ENCODE measurements at places on chromosomes 12 and 14.
A peak's percentile ranks its signal among the peaks of the same experiment; 100 is the strongest.

DNA sequence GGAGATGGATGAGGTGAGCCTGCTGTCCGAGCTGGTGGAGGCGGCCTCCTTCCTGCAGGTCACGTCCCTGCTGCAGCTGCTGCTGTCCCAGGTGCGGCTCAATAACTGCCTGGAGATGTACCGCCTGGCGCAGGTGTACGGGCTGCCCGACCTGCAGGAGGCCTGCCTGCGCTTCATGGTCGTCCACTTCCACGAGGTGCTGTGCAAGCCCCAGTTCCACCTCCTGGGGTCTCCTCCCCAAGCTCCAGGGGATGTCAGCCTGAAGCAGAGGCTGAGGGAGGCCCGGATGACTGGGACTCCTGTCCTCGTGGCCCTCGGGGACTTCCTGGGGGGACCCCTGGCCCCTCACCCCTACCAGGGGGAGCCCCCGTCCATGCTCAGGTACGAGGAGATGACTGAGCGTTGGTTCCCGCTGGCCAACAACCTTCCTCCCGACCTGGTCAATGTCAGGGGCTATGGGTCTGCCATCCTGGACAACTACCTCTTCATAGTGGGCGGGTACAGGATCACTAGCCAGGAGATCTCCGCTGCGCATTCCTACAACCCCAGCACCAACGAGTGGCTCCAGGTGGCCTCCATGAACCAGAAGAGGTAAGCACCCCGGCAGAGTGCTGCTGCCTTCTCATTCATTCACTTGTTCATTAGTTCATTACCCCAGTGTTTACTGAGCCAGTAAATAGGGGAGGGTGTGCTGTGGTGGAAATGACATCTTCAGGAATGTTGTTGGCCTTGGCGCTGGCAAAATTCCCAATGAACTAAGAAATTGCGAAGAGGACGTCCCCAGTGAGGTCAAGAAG, 774 bp upstream of the MANSC4 start:
- peak; percentile 57 for DNase-seq

DNA sequence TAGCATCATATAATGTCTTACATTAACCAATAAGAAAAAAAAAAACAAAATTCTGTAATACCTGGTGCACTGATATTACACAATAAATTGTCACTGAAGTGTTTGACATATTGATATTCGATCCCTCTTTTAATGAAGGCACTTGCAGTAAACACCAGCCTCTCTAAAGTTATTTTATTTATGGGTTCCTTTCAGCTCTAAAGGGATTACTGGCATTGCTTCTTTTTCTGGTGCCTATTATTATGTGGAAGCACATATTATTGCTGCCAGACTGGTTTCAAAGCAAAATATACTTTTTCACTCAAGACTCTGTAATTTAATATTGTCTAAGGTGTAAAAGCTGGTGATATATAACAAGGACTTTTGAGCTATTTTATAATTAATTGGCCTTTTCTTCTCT, 1090.5 kb downstream of the TRHDE start:
- no peak for DNase-seq

DNA sequence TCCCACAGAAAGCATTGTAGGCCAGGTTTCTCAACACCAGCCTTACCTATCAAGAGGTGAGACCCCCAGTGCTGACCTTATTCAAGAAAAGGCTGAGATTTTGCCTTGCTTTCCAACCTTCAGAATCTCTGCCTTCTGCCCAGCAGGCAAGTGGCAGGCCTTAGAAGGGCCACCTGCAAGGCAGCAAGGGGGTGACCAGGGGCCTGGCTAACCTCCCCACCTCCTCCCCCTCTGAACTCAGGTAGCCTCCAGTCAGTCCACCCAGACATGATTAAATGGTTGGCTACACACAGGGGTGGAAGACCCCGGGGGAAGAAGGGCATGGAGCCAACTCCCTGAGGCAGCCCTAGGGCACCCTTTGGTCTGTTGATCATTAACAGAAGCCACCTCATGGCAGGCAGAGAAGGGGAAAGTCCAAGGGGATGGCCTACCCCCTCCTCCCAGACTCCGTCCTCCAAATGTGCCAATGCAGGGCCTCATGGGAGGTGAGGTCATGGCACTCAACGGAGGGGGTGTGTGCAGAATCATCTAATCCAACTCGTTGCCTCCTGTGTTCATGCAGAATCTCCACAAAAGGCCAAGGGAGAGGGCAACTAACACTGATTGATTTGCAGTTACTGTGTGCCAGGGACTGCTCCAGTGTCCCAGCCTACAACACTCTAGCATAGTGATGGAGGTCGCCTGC, 8.5 kb downstream of the ZFP36L1 start:
- DNase-seq = no peak

DNA sequence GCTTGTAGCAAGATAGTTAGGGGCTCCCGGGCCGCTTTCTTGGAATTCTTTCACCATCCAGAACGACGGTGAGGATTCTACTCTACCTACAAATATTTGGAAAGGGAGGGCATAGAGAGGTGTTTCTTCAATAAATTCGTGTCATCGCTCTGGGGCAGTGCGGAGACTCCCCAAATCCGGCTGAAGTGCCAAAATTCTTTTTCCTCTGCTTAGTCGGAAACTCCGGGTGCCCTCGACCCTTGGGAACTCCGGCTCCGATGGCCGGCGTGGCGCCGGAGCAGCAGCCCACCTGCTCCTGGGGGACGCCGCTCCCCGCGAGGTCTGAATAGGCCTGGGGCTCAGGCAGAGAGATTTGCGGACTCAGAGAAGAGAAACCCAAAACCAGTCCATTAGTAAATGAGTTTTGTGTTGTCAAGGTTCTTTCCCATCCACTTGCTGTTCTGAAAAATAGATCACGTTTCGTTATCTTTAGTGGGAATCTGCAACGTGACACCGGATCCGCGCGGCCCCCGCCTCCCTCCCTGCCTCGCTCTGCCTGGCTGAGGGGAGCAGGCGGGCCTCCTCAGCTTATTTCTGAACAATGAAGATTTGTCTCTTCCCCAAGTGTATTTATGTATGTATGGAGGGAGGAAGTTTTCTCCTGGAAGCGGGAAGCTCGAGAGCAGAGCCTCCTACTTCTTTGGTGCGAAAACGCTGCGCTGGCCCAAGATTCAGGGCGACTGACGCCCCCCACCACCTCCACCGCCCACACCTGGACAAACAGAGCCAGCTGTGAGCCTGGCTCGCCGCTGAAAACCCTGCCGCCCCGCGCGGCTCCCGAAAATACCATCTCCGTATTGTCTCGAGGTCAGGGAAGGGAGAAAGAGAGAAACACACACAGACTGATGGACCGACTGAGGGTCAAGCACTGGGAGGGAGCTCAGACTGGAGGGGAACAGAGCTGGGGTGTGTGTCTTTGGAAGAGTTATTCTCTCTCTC, 3.7 kb upstream of the SIX1 start:
- DNase-seq = peak; percentile 32

DNA sequence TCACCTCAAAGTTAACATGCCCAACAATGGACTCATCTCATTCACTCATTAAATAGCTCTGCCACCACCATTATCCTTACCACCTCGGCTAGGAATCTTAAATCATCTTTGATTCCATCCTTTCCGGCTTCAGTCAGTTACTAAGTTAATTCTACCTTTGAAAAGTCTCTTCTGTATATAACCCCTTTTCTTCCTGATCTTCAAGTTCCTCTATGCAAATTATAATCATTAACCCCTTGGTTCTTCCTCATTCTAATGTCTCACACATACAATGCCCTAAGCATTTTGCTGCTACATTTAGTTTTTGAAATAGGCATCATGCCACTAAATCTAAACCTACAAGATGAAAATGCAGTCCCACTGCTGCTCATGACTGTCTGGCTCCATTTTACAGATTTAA, 51.6 kb downstream of the ATP2B1 start:
- no peak for DNase-seq

- peak; percentile 62 for DNase-seq
Measured at GRCh38 chr14:64764641-64765520, 60.7 kb downstream of the PLEKHG3 start.

- no peak for DNase-seq
Measured at GRCh38 chr12:132462788-132463187, 27.2 kb upstream of the FBRSL1 start.
